ENCODE measurements at places on chromosomes 12 and 14. TPM values are rescaled to one million over a fixed set of nuclear protein-coding genes. Genes with fewer than 3 reads are reported as not detected.
A peak's percentile ranks its signal among the peaks of the same experiment; 100 is the strongest.

Gene ERP27
- 0.32 TPM for polyA plus RNA-seq

Gene GALNT8
- polyA plus RNA-seq, result 3.5 TPM

- no peak for DNase-seq
Observed at GRCh38 chr14:23539248-23540140, 12.1 kb downstream of the ZFHX2 start.

DNA sequence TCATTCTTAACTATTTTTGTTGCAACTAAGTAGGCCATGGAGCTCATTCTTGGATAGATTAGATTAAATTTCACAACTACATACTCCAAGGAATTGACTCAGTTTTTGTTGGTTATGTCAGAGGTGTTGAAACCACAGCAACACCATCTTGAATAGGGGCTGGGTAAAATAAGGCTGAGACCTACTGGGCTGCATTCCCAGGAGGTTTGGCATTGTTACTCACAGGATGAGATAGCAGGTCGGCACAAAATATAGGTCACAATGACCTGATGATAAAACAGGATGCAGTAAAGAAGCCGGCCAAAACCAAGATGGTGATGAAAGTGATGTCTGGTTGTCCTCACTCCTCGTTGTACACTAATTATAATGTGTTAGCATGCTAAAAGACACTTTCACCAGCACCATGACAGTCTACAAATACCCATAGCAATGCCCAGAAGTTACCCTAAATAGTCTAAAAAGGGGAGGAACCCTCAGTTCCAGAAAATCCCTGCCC lies 20.9 kb downstream of the DMAC2L start:
- DNase-seq, result peak; percentile 64

- DNase-seq, result no peak
Observed at GRCh38 chr12:114030451-114030850, 64.3 kb upstream of the RBM19 start.

GRCh38 chr12:51635346-51635745 lies 44.3 kb downstream of the SCN8A start:
- DNase-seq, result no peak

- no peak for DNase-seq
Observed at GRCh38 chr14:61332658-61333029, 11.3 kb downstream of the PRKCH start.

GRCh38 chr12:5586201-5586600 lies 154.3 kb downstream of the NTF3 start:
- no peak for DNase-seq

GRCh38 chr12:22231836-22232235 lies 102.7 kb downstream of the ST8SIA1 start:
- DNase-seq, result no peak
